Upper lobe of right lung (tissue), 1 donor: ENCODE measurements at places on chromosomes 6 and 20.

DNA sequence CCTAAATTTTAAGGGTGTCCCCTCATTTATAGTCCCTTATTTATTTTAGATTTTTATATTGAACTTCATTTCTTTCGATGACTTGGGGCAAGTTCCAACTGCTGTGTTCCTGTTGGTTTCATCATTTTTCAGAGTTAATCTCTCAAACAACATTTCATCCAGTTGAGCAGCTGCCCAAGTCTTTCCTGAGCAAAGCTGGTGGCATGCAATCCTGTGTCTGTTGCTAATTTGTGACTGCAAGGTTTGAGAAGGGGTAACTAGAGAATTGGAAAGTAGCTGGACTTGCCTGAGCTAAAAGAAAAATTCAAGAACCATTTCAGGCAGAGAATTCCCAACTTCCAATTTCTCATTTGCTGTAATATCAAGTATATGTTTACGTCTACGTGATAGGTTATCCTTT, 881.5 kb upstream of the SLC35B3 start:
- H3K27ac ChIP-seq = no peak overlapping the region
- no peak for DNase-seq
- H3K36me3 ChIP-seq = no peaks in the 10 kb centered on the region
- H3K27me3 ChIP-seq = no peaks in the 10 kb centered on the region
- H3K4me3 ChIP-seq = no peak overlapping the region
- H3K4me1 ChIP-seq = no peaks in the 10 kb centered on the region

DNA sequence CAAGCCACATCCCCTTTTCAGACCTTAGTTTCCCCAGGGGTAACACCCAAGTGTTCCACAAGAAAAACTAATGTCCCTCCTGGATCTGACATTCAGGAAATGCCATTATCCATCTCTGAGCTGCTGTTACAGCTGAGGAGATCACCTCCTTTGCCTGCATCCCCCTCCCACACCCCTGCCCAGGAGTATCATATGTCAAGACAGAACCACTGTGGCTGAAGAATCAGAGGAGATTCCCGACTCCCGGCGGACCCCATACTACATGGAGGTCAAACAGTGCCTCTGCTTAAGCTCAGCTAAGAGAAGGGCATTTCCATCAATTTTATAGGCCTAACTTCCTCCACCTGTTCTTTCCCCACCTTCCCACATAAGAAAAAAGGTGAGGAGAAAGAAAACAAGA, 36.8 kb upstream of the LRFN2 start:
- H3K27ac ChIP-seq = no peak overlapping the region
- H3K4me1 ChIP-seq = no peaks in the 10 kb centered on the region
- H3K4me3 ChIP-seq = no peak overlapping the region
- peaks cover 6% of the 10 kb centered on the region for H3K27me3 ChIP-seq
- DNase-seq = no peak
- no peaks in the 10 kb centered on the region for H3K36me3 ChIP-seq

DNA sequence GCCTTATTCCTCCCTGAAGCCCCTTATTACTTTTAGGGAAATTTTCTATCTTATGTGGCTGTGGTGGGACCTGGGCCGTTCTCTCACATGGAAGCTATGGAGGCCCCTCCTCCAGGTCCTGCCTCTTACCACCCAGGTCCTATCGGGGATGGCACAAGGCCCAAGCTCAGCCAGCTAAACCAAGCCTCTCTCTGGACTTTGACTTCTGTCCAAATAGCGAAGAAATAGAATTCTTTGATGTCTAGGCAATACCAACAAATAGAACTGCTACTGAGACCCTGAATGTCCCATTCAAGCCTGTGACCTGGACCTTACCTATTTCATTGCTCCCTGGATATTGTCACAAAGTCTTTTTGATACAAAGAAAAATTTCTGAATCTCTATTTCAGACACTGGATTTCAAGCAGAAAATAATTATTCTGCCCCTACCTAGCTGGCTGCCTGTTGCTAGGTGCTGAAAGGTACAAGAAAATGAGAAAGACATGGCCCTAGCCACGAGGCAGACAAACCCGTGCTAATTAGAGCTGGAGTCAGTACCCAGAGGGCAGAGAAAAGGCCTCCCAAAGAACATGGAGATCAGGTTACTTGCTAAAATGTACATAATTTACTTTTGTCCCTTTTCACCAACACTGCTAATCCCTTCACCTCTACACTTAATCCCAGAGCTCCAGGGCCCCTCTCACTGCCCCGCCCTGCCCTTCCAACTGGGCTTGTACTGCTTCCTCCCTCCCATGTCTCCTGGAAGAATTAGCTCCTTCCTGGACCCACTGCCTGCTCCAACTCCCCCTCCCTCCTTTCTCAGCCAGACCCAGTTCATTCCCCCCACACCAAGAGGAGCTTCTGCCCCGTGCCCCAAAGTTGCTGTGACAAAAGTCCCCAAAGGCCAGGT, 15.5 kb upstream of the NNAT start:
- H3K36me3 ChIP-seq = peaks cover 7% of the 10 kb centered on the region
- no peak overlapping the region for H3K4me3 ChIP-seq
- H3K27ac ChIP-seq = no peak overlapping the region
- no peaks in the 10 kb centered on the region for H3K27me3 ChIP-seq
- no peaks in the 10 kb centered on the region for H3K4me1 ChIP-seq

DNA sequence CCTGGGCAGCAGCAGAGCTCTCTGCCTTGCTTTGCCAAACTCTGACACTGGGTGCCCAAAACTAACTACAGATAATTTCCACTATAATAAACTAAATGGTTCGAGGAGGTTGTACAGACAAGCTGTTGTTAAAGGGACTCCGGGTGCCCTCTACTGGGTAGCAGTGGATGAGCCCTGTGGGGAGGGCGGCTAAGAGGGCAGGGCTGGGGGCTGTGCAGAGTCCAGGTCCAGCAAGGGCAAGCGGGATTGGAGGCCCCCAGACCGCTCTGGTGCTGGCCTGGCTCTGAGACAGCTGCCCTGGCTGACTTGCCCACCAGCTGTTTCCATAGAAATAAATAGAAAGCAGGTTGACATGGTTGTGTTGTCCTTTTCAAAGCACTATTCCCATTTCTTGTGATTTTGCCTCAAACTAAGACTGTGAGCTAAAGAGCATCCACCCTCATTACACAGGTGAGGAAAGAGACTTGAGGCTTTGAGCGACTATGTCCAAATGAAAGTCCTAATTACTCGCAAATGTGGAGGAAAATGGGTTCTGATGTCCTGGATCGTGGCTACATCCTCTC, 167.6 kb upstream of the CST7 start:
- no peak overlapping the region for H3K4me3 ChIP-seq
- H3K27ac ChIP-seq = no peak overlapping the region
- peaks cover 8% of the 10 kb centered on the region for H3K27me3 ChIP-seq
